ENCODE measurements at places on chromosomes 2 and 18. TPM values are rescaled to one million over a fixed set of nuclear protein-coding genes. Genes with fewer than 3 reads are reported as not detected.

C2orf66 gene
- not detected for polyA plus RNA-seq

TDRD15 gene
- polyA plus RNA-seq, result 0.03 TPM

VWA3B gene
- not detected for polyA plus RNA-seq

DNA sequence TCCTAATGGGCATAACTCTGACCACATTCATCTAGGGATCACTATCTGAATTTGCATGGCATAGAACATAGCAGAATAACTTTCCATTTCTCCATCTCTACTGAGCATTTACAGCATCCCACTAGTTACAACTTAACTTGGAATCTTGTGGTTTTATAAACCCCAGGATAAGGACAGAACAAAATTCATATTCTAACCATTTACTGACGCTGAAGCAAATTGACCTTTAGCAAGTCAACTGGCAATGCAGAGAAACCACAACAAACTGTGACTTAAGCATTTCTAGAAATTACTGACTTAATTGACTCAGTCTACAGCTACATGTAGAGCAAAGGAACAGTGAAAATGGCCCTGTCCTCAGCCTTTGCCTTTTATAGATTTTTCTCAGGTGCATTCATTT is 61.2 kb downstream of the DCC start:
- DNase-seq, result no peak

- DNase-seq, result no peak
Measured at GRCh38 chr2:233964581-233964980, 47.4 kb downstream of the TRPM8 start.

GRCh38 chr18:80238651-80239260 is 8.6 kb downstream of the PARD6G start:
- no peak for DNase-seq

- no peak for DNase-seq
Measured at GRCh38 chr18:25979369-25980040, 110.9 kb downstream of the SS18 start.

DNA sequence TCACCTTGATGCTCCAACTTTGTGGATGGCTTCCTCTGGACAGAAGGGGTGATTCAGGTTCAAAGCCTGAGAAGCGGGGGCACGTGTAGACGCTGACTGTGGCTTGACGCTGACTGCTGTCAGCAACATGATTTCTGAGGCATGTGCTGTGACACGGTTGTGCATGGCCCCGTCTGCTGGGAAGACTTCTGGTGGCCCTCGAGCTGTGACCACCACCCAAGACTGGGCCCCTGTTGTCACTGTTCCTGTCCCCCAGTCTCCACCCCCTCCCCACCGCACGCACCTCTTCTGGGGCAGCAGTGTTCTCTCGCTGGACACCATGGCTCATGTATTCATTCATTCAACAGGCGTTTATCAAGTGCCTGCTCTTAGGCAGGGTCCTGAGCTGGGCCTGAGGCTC is 245.0 kb downstream of the FAM210A start:
- DNase-seq, result no peak

DNA sequence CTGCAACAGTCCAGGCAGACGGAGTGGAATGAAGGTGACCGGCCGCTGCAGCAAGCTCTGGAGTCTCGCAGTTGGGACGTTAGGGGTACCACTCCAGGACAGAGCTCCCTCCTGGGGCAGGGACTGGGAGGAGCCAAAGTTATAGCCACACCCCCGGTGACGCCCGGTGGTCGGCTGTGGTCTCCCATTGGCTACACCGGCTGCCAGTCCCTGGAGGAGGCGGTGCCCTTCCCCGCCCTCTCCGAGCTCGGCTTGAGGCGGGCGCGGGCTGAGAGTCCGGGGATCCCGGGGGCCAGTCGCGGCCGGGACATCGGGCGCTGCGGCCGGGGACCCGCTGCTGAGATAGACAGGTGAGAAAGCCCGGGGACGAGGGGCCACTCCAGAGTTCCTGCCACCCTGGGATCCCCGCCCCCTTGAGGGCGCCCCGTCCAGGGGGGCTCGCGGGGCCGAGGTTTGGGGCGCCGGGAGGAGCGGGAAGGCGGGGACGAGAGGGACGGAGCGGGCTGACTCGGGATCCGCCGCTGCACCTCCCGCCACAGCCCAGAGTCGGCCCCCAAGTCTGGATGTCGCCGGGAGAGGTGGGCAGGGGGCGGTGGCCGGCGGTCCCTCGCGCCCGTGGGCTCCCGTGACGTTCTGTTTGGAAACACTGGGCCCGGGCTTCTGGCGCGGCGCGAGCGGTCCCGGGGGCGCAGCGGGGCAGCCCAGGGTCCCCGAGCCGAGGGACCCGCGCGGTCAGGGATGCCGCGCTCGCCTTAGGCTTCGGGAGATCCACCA is at the start of gene PLEKHH2:
Gene PLEKHH2 (plus strand): TSS at position 231 of the 774 bp plus-strand sequence. CDS start 7,414 bp downstream, outside the sequence.
- peak; percentile 84 for DNase-seq

- no peak for DNase-seq
Measured at GRCh38 chr2:214379227-214379626, 31.6 kb upstream of the VWC2L start.

GRCh38 chr2:112000399-112001135 is 54.5 kb upstream of the TMEM87B start:
- no peak for DNase-seq

GRCh38 chr18:76981396-76981968 is 151.1 kb downstream of the MBP start:
- DNase-seq, result no peak

DNA sequence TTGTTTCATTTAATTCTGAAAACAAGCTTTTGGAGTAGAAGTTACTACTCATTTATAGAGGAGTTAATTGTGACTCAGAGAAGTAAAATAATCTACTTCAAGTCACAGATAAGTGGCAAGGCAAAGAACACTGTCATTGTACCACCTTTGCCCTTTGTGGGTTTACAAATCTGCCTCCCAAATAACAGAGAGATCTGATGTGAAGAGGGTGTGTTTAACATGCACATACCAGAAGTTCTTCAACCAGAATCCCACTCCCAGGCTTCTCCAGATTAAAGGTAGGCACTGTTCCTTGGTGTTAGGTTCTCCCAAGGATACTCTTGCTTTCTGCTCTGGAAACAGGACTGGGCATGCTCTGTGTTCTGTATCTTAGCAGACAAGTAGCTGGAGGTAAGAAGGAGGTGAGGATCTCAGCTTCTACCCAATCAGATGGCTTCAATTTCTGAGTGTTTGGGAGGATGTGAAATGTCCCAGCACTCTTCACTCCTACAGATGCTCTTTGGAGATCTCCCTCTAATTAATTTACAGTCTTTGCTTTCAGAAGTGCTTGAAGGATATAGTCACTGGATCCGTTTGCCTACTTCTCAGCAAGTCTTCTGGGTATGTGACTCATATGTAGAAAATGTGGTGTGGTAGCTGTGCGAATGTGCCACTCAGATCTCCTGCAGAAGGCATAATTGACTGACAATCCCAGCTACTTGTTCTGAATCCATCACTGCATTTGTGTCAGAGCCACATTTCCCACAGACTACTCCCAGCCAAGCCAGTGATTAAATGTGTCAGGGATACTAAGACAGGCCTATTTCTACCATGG is 111.1 kb downstream of the KLHL14 start:
- DNase-seq, result no peak
